ENCODE measurements at places on chromosomes 4 and X.

DNA sequence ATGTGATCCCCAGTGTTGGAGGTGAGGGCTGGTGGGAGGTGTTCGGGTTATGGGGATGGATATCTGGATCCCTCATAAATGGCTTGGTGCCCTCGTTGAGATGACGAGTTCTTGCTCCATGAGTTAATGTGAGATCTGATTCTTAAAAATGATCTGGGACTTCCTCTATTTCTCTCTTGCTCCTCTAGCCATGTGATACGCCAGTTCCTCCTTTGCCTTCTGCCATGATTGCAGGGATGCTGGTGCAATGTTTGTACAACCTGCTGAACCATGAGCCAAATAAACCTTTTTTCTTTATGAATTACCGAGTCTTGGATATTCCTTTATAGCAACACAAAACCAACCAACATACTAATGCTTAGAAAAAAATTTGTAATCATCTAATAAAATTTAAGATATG, 56.6 kb downstream of the STAP1 start:
- DNase-seq, result no peak

GRCh38 chr4:140187316-140187695, 33.3 kb upstream of the MAML3 start:
- no peak for DNase-seq

DNA sequence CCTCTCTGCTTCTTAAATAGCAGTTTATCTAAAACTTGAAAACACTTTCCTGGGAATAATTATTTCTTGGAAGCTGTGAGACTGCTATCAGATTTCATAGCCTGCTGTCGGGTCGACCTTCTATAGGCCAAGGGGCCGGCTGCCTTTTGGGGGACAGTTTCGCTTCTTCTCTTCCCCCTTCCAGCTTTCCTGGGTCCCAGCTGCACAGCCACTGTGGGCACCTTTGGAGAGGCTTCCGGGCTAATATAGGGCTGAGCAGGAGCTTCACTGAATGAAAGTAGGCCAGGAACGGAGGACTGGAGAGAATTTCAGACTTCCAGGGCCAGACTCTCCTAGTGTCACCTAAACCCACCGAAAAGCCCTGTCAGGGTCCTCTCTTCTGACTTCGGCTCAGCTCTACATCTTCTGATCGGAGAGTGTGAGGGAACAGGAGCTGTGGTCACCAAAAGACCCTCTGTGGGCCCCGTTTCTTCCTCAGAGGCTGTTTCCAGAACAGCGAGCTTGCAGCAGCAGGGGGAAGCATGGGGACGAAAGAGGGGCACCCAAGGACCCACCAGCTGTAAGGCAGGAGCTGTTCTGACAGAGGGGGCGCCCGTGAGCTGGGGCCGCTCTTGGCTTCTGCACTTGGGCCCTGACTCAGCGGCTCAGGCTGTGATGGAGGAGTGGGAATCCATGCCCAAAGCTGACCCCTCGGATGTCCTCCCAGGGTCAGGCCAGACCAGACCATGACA, 620.6 kb downstream of the BCOR start:
- DNase-seq, result peak; percentile 30

GRCh38 chr4:105246712-105247111, 100.0 kb downstream of the TET2 start:
- no peak for DNase-seq

- no peak for DNase-seq
These were observed 272.9 kb downstream of the CFAP299 start for GRCh38 chr4:80608281-80608980.

GRCh38 chr4:83708500-83709175, 172.7 kb downstream of the GPAT3 start:
- DNase-seq, result peak; percentile 92

GRCh38 chrX:100830143-100830542, 10.0 kb downstream of the CSTF2 start:
- no peak for DNase-seq
